ENCODE measurements at places on chromosomes 2 and 18.
A peak's percentile ranks its signal among the peaks of the same experiment; 100 is the strongest.

DNA sequence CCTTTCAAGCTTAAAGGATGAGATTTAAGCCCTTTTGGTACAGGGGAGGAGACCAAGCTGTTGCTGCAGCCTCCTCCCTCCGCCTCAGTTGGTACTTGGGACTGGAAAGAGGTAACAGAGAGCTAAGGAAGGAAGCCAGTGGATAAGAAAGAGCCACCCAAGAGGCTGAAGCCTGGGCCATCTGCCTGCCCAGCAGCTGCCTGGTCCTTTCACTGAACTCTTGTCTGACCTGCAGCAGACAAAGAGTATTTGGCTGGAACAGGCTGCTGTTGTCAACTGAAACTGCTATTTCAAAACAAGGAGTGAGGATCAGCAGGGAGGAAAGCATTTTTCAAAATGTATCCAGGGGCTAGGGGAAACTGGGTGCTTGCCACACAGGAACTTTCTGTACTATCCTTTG, 30.3 kb downstream of the TNS1 start:
- DNase-seq: no peak

- no peak for DNase-seq
Measured at GRCh38 chr2:70943205-70943871, 7.6 kb downstream of the ATP6V1B1 start.

DNA sequence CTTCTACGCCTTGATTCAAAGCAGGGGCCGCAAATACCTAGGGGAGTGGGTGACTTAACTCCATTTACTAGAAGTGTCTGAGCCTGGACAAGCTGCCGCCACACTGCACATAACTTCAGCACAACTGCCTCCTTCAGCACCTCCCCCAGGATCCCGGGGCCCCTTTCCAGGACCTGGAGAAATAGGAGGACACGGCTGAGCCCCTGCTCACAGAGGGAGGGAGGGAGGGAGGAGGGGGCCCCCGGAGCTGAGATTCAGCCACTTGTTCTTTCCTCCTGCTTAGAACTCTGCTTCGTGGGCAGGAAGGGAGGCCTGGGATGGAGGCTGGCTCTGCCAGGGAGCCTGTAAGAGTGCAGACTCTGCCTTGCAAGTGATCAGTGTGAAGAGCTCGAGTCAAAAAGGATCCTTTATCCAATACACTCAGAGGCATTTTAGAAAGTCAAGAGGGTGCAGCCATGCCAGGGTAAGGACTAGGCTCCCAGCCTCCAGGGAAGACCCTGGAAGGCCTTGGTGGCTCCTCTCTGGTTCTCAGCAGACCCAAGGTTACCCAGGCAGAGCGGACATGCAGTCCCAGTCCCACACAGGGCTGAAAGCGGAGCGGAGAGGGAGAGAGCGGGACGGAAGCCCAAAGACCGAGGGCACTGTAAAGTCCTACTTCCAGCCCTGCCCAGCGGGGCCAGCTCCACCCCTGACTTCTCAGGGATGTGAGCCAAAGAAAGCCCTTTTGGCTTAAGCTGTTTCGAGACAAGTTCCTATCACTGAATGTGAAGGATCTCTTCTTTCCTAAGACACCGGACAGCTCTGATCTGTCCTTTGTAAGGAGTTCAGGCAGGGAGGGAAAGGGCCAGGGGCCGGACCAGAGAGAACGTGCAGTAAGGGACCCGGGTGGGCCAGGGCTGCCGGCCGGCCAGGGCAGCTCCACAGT, 8.6 kb upstream of the ARMC9 start:
- DNase-seq: peak; percentile 62

- DNase-seq: peak; percentile 59
Measured at GRCh38 chr2:160317181-160318099, 117.4 kb upstream of the ITGB6 start.

- DNase-seq: peak; percentile 77
Measured at GRCh38 chr2:30679426-30680088, 127.7 kb downstream of the CAPN13 start.

DNA sequence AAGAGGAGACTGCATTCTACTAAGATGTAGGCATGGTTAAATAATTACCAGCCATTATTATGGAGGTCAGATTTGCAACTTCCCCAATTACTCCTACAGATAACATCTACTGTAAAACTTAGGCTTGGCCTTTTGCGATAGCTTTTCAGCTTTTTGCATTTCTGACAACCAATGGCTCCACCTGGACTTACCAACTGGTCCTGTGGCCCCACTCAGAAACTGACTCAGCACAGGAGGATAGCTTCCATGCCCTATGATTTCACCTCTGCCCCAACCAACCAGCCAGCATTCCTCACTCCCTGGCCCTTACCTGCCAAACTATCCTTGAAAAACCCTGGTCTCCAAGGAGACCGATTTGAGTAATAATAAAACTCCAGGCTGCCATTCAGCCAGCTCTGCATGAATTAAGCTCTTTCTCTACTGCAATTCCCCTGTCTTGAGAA, 28.2 kb downstream of the TUBB6 start:
- no peak for DNase-seq

DNA sequence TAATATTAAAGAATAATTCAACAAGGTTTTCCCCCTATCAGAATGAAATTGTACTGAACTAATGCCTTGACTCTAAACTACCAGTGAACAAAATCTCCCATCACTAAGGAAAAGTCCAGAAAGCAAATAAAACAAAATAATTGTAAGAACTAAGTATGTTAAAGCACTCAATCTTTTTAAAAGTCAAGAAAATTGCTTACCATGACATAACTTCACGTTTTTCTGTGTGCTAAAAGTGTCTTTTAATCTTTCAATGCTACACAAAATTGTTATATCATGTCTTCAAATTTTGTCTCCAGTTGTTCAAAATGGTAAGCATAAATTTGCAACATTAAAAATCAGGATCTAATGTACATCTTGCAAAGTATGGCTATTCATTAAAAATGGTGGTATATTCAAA, 156.1 kb downstream of the BAZ2B start:
- no peak for DNase-seq

DNA sequence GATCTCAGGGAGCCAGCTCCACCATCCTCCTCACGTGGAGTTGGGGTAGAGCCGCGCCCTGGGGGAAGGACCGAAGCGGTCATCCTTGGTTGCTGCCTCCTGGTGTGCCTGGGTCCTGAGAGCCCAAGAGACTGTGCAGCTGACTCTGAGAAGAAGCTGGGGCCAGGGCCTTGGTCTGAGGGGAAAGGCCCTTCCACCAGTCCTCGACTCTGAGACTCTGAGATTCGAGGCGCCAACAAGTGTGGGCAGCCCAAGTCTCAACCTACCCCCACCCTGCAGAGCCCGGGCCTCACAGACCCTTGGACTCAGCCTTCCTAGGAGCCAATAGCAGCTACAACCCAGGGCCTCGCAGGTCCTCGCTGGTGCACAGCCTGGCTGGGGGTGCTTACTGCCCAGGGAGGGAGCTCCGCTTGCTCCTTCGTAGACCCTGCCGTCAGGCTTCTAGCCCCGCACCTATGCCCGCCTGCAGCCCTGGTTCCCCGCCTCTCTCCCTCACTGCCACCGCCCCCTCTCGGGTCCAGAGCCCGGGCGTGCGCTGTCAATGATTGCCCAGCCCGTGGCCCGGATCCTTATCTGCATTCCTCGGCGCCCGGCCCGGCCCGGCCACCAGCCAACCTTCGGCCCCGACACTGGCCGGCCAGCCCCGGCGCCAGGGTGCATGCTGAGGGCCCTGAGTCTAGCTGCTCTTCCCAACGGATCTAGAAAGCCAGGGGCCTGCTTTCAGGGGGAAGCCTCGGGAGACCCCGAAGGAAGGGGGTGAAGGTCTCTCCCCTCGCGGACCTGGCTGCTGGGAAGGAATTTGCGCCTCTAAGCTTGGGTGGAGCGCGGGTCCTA, 2.0 kb downstream of the IHH start:
- DNase-seq: no peak

DNA sequence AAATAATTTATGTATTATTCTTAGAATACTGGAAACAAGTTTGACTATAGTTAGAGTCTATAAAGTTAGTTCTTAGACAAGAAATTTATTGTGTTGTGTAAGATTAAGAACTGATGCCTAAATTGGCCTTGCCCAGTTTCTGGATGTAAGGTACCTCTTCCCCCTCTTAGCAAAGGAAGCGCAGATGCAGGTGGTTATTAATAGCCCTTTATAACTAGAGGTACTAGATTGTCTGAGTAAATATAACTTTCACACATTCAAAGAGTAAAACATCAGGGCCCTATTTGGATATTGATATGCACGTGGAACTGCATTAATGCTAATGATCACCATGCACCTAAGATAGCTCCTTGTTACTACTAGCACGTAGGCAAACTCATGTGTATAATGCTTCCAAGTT, 100.7 kb downstream of the ZEB2 start:
- no peak for DNase-seq

GRCh38 chr2:160920791-160921303, 239.4 kb upstream of the TANK start:
- DNase-seq: peak; percentile 97

GRCh38 chr2:212966884-212967283, 184.5 kb downstream of the IKZF2 start:
- no peak for DNase-seq

- peak; percentile 44 for DNase-seq
Measured at GRCh38 chr2:156083763-156084493, 248.6 kb downstream of the NR4A2 start.

DNA sequence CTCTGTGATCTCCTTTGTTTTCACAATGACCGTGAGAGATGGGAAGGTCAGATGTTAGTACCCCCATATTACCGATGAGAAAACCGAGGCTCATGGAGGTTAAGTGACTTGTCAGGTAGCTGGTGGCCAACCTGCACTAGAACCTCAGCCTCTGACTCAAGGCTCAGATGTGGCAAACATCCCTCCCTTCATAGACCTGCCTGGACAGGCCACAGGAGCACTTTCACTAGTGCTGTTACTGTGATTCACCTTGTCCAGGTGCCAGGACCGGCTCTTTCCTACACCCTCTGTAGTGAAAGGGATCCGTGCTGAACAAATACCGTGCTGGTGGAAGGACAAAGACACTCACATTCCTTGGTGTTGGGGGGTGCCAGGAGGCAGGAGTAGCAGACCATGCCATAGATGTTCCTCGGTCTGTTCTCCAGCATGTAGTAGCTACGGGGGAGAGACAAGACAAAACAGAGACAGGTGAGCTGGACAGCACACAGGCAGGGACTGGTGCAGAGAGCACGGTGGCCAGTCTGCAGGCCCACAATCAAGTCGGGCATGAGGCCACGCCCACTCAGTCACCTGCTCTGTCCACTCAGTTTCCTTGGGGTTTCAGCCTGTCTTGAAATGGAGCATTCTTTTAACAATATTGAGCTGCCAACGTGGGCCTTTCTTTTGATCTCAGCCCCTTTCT, 65.9 kb downstream of the EDAR start:
- DNase-seq: no peak

GRCh38 chr2:161662373-161662772, 38.2 kb downstream of the SLC4A10 start:
- DNase-seq: no peak

DNA sequence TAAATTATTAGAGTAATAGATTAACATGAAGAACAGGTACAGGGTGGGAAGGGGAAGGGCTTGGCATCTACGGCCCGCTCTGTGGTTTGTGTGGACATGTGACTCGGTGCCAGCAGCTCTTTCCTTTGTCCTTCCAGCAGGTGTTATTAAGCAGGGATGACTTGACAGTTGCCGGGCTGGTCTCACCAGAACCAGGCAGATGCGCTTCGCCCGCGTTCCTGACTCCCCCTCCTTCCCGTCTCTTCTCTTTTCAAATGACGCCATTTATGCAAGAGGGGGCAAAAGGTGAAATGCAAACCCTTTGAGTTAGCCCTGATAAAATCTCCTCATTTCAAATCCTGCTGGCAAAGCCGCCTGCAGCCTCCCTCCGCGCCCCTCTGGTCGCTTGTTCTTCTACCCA, 38.9 kb upstream of the MGAT4A start:
- DNase-seq: no peak

DNA sequence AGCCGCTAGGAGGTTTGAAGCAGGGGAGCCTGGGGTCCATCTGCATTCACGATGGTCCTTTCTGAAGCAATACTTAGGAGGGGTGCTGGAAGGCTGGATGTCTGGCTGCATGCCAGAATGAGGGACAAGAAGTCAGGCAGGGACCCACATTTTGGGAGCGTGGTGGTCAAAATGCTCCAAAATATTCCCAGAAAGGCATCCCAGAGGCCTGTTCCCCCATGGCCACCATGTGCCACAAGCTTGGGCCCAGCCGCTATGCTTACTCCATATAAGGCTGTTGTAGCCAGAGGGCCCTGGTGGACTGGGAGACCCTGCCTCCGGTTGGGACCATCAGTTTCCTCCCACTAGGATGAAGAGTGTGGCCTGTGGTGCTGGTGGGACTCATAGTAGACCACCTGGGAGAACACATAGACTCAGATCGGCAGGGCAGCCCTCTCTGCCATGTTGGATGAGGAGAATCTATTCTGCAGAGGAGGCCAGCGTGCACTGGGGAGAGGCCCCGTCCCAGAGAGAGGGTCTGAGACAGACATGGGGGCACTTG, 3.6 kb upstream of the PROM2 start:
- DNase-seq: no peak

All from fibroblast of mammary gland (primary cell).